SK-N-DZ (cell line): ENCODE measurements at places on chromosomes 7 and 10.

DNA sequence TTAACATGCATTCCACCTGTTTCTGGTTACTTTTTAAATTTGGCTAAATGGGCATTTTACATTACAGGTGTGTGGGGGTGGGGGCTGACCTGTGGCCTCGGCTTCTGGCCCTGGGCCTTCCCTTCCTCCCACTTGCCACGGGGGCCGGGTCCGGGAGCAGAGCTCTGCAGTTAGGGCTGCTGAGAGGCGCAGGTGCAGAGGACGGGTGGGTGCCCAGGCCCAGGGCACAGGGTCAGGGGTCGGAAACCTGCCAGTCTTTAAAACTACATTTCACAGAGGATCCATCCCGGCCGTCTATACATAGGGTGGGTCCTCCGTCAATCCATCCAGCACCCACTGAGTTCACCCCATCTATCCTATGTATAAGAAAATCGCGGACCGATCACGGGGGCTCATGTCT, 106.5 kb upstream of the INSIG1 start:
- no peak for DNase-seq

GRCh38 chr10:18133046-18133445, 7.2 kb upstream of the CACNB2 start:
- DNase-seq, result no peak

GRCh38 chr7:148700661-148701064, 2.0 kb downstream of the CUL1 start:
- no peak for DNase-seq

DNA sequence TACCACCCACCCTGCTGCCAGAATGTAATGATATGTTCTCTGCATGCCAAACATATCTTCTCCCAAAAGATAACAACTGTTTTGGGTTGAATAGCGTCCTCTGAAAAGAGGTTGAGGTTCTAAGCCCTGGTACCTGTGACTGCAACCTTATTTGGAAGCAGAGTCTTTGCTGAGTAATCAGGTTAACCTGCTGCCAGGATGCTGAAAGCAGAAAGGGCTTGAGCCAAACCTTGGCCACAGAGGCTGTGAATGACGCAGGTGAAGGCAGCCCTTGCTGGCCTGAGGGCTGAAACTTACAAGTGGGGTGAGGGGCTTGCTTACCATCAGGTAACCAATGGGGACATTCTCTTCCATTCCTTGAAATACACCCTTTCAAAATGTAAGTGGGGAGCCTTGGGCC, 151.8 kb upstream of the RHEB start:
- no peak for DNase-seq

DNA sequence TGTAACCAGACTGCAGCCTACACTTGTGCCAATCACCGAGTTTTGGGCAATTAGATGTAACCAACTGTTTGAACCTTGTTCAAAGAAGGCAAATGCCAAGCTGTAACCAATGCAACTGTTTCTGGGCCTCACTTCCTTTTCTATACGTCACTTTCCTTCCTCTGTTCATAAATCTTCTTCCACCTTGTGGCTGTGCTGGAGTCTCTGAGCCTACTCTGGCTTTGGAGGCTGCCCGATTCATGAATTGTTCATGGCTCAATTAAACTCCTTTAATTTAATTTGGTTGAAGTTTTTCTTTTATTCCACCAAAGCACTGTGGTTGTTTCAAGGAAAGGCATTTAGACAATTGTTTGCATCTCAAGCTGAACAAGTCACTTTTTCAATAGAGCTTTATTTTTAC, 43.5 kb upstream of the UCN3 start:
- no peak for DNase-seq

- DNase-seq, result no peak
These were observed 9.7 kb downstream of the CREM start for GRCh38 chr10:35136263-35136815.

- DNase-seq, result no peak
These were observed 212.6 kb downstream of the FOXP2 start for GRCh38 chr7:114627231-114627630.

DNA sequence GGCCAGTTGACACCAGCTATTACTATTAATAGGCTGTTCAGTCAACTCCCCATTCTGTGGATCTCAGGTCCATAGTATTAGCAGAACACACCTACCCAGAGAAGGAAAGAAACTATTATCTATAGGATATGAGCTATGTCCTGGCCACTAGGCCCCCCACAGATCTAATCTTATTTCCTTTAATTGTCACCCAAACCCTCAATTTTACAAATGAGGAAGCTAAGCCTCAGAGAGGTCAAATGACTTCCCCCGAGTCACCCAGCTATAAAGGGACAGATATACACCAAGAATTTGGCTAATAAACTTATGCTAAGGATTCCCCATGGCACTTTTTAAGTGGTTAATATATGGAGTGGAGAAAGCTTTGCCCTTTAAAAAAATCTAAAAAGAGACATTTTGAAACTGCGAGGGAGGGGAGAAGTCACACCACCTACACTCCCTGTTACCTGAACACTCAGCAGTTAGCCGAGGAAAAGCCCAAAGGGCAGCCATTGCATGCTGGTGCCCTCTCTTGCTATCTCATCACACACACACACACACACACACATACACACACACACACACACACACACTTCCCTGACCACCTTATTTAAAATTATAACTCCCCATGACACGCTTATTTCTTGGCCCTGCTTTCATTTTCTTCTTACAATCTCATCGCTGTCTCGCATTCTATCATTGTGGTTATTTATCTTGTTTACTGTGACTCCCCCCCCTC, 157.0 kb upstream of the ADO start:
- no peak for DNase-seq

DNA sequence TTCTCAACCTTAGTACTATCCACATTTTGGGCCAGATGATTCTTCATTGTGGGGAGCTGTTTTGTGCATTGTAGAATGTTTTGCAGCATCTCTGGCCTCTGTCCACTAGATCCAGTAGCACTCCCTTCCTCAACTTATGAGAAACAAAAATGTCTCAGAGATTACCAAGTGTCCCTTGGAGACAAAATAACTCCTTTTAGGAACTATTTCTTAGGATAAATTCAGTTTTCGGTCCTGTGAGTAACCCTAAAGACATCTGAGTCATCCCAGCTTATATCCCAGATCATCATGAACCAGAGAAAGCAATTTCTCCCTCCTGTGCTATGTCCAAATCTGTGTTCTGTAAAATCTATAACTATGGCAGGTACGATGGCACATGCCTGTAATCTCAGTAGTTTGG, 266.6 kb upstream of the PHYHIPL start:
- no peak for DNase-seq

DNA sequence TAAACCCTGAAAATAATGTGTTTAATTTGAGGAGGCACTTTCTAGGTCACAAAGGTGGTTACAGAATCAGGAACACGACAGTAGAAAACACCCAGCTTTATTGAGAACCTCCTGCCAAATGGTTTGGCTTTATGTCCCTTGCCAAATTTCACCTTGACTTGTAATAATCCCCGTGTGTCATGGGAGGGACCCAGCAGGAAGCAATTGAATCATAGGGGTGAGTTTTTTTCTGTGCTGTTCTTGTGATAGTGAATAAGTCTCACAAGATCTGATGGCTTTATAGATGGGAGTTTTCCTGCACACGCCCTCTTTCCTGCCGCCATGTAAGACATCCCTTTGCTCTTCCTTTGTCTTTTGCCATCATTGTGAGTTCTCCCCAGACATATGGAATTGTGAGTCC, 193.8 kb upstream of the KLF6 start:
- no peak for DNase-seq

DNA sequence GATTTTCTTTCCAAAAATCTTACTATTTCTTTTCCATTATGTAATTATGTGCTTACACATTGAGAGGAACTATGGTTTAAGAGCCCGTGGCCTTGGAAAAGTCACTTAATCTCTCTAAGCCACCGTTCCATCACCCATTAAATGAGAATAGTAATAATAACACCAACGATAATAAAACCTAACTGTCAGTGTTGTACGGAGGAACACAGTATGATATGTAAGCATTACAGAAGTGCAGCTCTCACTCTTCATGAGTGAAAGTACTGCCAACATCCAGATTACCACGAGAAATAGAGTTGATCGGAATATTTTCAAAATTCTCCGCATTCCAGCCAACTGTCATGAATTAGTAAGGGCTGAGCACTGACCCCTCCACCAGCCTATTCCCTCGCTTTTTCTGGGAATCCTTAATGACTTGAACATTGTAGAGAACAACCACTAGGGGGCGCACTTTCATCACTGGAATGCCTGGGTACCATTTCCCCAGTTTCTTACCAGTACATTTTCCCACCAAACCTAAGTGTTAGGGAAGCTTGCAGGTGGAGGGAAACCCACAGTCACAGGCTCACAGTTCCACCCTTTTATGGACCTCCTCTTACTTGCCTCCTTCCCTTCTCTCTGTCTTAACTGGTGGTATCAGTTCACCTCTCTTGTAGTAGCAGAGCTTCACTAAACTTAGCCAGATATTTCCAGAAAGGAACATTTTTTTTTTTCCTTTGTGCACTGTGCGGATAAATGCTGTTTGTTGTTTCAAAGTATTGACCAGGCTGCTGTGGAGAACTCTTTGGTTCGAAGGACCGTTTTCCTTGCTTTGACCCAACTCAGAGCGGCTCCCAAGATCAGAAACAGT, 27.8 kb downstream of the NKX2-3 start:
- DNase-seq, result peak; percentile 42

DNA sequence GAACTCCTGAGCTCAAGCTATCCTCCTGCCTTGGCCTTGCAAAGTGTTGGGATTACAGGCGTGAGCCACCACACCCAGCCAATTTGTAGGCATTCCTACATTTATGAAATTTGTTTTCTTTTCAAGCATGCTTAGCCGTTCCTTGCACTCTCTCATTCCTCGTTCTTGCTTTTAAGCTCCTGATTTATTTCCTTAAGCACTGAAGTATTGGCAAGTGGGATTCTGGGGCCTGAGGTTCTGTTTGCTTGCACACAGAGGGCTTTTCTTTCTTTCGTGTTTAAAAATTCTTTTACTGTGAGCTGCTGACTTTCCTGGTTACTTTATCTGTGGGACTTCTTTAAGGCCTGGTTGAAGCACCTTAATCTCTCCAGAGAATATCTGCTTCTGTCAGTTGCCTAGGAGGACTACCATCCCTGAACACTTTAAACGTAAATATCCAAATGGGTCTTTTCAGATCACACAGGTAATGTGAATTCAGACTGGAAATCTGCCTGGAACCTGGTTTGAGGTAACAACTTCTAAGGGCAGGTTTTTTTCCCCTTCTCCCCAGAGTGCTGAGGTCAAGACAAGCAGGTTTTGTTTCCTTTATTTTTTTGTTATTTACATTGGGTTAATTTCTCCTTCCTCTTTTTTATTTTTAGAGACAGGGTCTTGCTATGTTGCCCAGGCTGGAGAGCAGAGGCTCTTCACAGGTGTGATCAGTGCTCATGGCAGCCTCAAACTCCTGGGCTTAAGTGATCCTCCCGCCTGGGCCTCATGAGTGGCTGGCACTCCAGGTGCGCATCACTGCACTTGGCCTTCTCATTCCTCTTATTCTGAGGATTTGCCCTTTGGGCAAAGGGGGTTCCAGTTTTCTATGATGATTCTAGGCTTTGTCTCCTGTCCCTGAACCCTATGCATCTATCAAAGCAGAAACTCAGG, 102.9 kb downstream of the PFKFB3 start:
- DNase-seq, result no peak

GRCh38 chr7:29495653-29496052, 68.0 kb upstream of the PRR15 start:
- no peak for DNase-seq

GRCh38 chr10:34907743-34908430, 92.8 kb upstream of the PARD3 start:
- DNase-seq, result no peak

GRCh38 chr7:43850348-43851116, 18.8 kb downstream of the MRPS24 start:
- no peak for DNase-seq

DNA sequence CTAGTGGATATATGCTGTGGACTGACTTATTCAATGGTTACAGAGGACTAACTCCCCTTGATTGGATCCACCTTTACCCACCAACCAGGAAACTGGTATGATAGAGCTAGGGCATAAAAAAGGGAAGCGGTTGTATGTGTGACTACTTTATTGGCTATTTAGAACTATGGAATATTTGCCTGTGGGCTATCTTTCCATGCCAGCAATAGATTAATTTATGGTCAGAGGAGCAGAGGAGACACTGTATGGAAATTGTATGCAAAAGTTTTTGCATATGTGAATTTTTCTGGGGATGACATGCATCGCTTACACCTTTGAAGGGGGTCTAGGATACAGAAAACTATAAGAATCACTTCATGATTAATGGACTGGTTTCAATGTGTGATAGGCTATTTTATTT, 105.7 kb downstream of the LHFPL3 start:
- no peak for DNase-seq

DNA sequence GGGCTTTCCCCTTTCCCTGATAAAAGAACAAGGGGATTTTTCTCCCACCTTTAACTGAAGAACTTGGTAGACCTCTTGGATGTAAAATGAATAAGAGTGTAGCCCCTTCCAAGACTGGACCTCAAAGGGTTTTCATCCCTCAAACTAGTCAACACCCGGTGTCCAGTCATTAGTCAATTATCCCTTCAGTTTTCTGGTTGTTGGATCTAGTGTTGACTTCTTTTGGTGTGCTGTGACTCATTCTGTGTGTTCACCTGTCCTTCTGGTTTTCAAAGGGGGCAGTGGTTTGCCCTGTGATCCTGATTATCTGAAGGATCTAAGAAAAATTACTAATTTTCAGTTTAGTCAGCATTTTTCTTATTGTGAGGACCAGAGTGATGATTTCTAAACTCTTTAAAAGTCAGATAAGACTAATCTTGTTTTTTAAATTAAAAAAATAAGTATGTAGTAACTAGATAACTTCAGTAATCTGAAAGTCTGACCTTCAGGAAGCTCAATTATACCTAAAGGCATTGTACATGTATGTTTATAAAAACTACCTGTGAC, 583.5 kb downstream of the CNTNAP2 start:
- DNase-seq, result no peak
